Activated naive CD4-positive, alpha-beta T cell (primary cell): ENCODE measurements at places on chromosomes 4 and X.

- no peak for DNase-seq
Measured at GRCh38 chrX:110989869-110990268, 106.1 kb upstream of the PAK3 start.

DNA sequence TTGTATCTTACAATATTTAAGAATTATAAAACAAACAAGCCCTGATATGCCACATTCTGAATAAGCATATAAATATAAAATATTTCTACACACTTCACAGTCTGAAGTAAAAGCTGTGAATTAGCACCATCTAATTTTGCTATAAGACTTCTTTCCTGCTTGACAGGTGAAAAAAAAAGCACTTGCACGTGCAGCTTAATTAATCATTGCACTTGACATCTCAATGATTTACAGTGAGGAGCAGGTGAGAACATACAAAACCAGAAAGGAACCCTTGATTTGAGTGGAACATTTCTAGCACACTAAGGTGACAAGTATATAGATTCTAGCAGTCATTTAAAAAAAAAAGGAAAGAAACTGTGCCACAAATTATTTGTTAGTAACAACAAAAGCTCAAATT is 47.9 kb downstream of the CHIC2 start:
- DNase-seq: no peak

DNA sequence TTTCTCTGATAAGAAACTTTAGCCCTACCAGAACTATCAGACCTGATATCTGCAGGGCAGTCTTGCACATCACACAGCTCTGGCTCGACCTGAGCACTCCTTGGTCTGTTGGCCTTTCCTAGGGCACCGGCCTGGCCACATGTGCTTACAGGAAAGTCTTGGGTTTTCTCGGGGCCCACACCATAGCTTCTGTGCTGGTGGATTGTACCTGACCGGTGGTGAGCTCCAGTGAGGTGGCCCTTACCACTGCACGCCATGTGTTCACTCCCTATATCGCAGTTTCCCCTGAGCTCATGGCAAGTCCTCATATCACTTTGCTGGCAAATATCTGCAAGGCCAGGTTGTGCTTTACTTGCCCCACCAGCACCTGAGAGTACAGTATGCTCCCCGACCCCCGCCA is 2637.4 kb downstream of the ARAP2 start:
- DNase-seq: no peak

DNA sequence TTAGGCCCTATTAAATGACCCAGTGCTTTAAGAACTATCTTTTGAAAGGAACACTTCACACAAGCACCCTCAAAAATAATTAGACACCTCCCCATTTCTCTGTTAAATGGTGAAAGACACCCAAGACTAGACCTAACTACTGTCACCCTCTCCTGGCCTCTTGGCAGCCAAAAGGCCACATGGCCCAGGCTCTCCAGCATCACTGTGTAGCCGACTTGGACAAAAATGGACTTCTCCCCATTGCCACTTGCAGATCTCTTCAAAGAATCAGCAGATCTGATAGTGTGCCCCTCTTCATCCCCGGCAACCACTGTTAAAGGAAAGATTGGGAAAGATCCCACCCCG is 2.0 kb downstream of the MID1IP1 start:
- DNase-seq: no peak

DNA sequence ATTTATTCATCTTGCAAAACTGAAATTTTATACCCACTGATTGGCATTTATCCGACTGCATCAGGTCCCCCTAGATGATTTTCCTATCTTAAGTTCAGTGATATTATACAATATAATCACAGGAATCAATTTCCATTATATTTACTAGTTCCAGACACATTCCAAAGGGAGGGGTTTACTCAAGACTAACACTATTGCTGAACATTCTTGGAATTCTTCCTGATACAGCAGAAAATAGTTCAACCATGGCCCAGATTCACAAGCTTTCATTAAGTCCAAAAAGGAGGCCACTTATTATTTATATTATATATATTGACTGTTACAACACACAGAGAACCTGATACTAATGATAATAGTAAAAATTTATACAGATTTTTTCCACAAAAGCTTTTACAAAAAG is 2353.6 kb downstream of the PCDH7 start:
- no peak for DNase-seq

DNA sequence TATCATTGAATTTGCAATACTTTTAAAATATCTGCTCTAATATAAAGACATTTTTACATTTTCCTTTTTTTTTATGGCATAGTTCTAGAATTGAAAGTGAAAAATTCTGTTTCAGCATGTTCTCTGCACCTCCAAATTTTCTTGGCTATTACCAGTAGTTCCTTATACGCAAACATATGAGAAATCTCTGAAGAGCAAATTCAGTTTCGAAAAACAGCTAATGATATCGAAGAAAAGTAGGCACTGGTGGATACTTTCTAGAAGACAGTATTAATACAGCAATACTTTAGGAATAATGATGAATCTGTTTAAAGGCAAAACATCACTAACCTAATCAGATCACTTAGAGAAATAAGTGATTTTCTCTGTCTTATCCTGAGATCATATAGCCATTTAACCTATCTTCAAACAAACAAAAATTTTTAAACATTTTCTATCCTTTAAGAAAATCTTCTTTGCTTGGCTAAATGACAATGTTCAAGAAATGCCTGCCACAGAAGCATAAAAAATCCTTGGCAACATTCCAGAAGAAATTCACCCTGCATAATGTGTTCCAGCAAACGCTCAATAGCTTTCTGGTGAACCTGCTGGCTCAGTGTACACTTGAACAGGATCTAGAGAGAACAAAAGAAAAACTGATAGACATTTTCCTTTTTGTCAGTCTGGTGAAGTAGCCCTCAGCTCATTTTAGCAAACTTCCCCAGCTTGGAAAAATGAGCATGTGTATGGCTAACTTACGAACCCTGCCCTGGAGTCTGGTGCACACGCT is 51.2 kb upstream of the KLF3 start:
- no peak for DNase-seq

GRCh38 chrX:41781500-41781899 is 57.5 kb downstream of the GPR82 start:
- no peak for DNase-seq

- DNase-seq: no peak
Measured at GRCh38 chr4:168437192-168437943, 42.9 kb downstream of the DDX60L start.

DNA sequence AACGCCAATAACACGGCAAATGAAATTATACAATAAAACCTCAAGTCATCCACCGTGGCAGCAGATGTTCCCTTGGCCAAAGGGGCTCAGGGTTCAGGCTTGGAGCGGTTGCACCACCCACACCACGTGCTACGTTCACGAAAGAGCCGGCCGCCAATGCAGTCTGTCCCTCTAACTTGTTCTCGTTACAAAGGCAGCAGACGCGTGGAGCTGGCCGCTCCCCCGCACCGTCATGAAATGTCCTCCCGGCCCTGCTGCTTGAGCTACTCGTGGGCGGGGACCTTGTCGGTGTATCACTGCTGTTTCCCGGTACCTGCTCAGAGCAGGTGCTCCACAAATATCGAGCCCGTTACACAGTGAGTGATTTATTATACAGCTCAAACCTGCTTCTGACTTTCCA is 36.4 kb upstream of the MAN2B2 start:
- no peak for DNase-seq
